Stimulated activated CD4-positive, alpha-beta T cell treated with anti-CD3 and anti-CD28 coated beads, Interleukin-1b, Interleukin-23, amount 100 ng/mL, for 24 hours (primary cell): ENCODE measurements at places on chromosomes 6 and 20.

DNA sequence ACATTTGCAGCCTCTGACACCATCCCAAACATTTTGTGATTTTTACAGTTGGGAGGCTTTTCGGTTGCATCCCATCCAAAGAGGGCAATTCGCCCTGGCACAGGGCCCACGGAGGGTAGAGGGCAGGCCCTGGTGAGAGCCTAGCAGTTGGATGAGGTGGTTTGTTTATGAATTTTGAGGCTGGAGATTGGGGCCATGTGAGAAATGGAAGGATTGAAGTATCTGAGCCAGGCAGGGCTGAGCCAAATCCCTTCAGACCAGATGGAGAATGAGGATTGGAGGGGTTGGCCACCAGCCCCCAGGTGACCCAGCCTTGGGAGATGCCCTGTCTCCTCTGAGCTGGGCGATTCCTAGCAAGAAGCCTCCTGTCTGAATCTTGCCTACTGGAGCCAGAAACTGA, 52.6 kb upstream of the CCDC167 start:
- DNase-seq: no peak

GRCh38 chr6:109693111-109693510, 2.0 kb downstream of the FIG4 start:
- DNase-seq: no peak

GRCh38 chr20:52269321-52269720, 77.7 kb upstream of the ZFP64 start:
- no peak for DNase-seq

GRCh38 chr6:166624275-166624674, 2.8 kb downstream of the RPS6KA2 start:
- DNase-seq: no peak

- no peak for DNase-seq
These were observed 148.3 kb downstream of the HACE1 start for GRCh38 chr6:104711371-104711770.

DNA sequence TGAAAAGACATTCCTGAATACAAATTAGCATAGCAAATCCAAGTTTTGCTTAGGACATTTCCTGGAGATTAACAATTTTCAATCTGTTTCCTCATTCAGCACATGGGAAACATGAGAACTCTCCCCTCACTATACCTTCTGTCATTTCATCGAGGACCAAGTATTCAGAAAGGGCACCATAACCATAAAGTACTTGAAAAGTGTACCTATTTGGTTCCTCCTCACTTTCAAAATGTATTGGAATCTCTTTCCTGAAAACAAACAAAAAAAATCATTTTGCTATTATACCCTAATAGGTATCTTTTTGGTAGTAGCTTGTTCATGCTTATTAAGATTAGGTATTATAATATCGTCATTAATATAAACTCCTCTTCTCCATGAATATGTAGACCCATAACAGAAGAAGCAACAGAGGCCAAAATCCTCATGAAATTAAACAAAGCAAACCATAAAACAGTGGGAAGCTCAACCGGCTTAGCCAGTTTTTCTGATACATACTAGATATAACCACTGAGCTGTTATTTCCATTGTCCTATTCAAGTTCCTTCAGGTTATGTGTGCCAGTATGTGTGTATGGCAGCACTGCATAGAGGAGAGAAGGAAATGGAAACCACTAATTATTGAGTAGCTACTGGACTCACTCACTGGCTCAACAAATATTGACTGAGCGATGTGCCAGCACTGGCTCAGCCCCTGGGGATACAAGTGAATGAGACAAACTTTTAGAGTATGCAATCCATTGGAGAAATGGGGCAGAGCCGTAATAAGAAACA, 274.0 kb downstream of the MAFB start:
- no peak for DNase-seq

DNA sequence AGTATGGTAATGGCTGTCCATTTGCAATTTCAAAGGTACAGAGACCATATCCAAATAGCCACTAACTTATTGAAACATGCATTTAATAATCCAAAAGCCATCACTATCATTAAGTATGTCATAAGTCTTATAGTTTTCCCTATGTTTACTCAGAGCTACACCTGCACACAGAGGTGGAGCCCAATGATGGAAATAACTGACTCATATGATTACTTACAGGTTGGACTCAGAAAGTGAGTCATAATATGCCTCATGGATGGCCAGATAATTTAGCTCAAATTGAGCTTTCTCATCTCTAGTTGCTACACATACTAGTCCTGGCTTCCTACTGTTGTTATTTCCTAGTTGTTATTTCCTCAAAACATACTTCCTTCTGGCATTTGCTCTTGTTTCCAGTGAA, 104.4 kb upstream of the KHDRBS2 start:
- DNase-seq: no peak

DNA sequence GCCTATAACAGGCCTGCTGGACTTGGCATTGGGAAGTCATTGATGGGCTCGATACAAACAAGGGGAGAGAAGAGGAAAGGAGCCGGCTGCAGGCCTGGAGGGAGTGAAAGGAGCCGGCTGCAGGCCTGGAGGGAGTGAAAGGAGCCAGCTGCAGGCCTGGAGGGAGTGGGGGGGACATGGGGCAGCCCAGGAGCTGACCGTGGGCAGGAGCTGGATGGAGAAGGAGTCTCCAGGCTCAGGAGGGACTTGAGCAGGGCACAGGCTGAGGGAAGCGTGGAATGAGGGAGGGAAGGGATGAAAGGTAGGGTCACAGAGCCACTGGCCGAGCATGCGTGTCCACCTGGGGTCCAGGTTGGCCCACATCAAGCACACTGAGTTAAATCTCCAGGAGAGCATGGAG, 32.0 kb downstream of the RPP40 start:
- no peak for DNase-seq

DNA sequence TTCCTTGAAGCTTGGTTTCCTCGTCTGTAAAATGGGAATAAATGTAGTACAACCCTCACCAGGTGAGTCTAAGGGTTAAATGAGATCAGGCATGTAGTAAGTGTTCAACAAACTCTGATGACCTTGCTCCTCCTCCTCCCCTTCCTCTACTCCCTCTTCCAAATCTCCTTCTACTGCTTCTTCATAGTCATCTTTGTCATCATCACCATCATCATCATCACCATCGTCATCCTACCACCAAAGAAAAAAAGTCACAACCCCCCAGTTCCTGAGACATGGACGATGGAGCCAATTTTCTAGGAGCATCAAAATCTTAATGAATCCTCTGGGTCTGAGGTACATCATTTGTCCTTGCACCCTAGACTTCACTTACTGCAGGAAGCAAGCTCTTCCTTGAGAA, 240.0 kb downstream of the ANKRD60 start:
- DNase-seq: no peak

GRCh38 chr20:12893019-12893418, 115.8 kb upstream of the SPTLC3 start:
- DNase-seq: no peak

- DNase-seq: no peak
These were observed 70.1 kb downstream of the KLHL32 start for GRCh38 chr6:96994660-96995059.

DNA sequence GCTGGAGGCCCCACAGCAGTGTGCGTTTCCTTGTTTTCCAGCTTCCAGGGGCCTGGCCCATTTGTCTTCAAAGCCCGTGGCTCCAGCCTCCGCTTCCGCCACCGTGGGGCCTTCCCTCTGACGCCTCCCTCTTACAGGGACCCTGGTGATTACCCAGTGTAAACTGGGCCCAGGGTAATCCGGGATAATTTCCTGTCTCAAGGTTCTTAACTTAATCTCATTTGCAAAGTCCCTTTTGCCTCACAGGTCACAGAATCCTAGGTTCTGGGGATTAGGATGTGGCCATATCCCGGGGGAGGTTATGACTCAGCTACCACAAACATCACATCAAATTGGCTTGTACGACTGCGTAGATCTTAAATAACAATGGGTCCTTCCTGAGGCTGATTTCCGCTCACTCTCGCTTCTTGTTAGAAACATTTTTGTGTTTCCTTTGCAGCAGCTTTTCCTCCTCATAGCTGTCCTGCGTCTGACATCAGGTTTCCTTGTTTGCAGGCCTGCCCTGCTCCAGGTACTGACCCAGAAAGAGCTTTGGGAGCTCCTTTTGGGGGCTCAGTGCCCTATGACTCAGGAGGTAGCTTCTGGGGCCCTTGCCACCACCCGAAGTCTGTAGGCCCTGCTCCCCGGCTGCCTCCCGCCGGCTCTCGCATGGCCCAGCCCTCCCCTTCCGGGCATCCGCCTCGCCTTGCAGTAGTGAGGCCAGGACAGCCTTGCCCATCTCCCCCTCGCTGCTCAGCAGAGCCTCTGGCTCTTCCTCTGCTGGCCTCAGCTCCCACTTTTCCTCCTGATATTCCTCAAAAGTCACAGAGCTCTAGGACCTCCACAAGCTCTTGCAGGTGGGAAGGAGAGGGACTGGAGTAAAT, 100.5 kb downstream of the ERMARD start:
- DNase-seq: no peak

- DNase-seq: no peak
These were observed 154.1 kb downstream of the TMEM242 start for GRCh38 chr6:157169226-157169625.

DNA sequence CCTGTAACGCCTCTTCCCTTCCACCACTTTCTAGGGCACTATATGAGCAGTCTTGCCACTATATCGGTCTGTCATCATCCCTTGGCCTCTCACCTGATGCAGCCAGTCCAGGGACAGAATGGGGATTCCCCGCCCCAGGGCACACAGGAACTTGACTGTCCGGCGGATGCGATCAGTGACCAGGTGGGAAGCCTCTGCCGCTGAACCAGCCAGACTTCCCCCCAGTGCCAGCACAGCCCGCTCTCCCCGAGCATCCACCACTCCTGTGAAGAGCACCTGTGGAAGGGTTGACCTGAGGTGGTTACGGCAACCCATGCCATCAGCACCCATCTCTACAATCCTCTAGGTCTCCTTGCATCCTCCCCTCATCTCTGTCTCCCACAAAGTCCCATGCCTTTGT, 12.2 kb upstream of the NRM start:
- DNase-seq: no peak

DNA sequence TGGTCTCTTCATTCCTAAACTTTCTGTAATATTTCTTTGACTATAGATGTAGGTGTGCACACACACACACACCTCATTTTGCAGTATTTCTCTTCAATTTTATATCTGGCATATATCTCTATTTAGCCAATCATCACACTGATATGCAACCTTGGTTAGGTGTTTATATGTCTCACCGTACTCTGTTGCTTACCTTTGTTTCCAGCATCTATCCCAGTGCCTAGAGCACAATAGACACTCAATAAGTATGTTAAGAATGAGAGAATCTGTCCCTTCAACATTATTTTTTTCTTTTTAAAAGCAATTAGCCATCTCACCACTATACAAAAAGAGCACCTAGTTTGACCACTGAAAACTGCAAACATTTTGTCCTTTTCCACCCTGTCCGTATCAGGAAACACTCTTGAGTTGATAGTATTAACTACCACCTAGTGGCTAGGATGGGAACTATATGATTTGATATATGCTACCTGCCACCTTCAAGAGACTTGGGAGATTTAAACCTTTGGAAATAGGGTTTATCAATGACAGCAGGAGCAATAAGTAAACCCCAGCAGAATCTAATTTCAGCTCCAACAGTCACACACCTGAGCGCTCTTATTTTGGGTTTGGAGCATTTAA, 48.7 kb upstream of the RSPO3 start:
- no peak for DNase-seq

- no peak for DNase-seq
These were observed 952 bp upstream of the TAAR6 start for GRCh38 chr6:132569170-132569569.

- no peak for DNase-seq
These were observed 159.2 kb downstream of the ATXN1 start for GRCh38 chr6:16602035-16602434.

GRCh38 chr20:38725931-38726803, 1.9 kb downstream of the SLC32A1 start:
- DNase-seq: no peak

DNA sequence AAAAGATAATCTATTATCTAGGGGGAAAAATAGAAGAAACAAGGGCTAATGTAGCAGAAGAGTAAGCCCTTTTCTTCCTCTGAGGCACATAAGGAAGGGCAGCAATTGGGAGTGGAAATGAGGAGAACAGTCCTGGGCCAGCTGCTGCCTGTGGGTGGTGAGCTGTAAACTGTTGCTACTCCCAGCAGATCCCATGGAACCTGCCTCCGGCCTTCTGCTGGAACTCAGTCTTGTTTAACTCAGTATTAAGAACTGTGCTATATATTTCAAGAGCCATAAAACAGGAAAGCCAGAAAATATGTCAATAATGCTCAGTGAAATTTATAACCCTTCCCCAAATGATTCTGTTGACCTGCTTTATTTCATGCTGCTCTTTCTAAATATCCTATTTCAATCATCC, 464.2 kb downstream of the COL12A1 start:
- no peak for DNase-seq

DNA sequence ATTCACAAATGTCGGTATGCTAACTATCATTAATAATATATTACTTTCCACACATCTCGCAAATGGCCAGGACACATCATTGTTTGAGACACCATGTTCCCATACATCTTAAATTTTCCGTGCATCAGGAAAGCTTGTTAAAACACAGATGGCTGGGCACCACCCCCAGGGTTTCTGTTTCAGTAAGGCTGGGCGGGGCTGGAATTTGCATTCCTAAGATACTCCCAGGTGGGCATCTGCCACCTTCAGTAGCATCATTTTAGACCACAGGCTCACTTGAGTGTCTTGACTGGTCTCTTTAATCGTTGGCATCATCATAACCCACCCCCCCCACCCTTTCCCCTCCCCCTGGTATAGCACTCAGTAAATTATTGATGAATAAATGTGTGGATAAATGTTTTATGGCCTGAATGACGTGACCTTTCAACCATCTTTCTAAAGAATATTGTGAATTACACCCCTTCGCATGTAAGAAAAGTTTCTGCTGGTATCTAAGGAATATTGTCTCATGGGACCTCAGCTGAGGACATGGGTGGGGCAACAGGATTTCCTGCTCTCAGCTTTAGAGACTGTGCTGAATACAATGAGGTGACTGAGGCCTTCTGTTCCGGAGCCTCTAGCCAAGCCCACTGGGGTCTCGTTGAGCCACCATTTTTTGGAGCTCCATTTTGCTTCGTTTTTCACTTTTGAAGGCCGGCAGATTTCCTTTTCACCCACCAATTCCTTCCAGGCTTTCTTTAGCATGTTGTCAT, 124.1 kb upstream of the NEDD9 start:
- no peak for DNase-seq

- no peak for DNase-seq
These were observed 26.9 kb downstream of the ARMC2 start for GRCh38 chr6:108875161-108875555.

DNA sequence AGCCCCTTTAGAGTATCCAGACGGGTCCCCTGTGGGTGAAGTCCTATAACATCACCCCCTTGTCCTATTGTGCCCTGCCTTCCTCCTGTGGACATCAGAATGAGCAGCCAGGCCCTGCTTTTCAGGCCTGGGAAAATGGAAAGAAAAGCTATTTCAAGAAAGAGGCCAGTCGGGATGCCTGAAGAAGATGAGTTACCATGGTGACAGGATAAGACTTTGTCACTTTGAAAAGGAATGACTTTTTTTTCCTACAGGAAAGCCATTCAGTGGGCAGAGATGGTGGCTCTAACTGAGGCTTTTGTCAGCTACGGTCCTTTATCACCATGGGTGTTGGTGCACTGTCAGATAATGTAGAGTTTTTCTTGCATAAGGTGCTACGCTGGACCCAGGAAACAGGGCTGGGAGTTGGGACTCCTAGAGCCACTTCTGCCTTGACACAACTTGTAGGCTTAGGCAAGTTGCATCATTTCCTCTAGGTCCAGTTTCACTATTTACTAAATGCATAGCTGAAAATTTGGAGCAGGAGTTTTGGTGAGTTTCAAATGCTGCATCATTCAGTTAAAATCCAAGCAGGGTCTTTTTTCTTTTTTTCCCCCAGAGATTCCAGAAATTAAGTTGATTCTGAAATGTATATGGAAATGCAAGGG, 293.6 kb upstream of the PRND start:
- DNase-seq: no peak
